Cerebellar nuclear complex (tissue), 1 donor: ENCODE measurements at places on chromosomes 11 and 22.

GRCh38 chr11:68047437-68048290 is 8.8 kb downstream of the TCIRG1 start:
- DNase-seq = no peak

DNA sequence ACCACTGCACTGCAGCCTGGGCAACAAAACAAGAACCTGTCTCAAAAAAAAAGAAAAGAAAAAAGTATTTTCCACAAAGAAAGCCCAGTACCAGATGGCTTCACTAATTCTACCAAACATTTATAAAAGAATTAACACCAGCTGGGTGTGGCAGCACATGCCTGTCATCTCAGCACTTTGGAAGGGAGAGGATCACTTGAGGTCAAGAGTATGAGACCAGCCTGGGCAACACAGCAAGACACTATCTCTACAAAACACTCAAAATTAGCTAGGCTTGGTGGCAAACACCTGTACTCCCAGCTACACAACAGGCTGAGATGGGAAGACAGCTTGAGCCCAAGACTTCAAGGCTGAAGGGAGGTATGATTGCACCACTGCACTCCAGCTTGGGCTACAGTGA is 20.1 kb downstream of the RSF1 start:
- no peak for DNase-seq

DNA sequence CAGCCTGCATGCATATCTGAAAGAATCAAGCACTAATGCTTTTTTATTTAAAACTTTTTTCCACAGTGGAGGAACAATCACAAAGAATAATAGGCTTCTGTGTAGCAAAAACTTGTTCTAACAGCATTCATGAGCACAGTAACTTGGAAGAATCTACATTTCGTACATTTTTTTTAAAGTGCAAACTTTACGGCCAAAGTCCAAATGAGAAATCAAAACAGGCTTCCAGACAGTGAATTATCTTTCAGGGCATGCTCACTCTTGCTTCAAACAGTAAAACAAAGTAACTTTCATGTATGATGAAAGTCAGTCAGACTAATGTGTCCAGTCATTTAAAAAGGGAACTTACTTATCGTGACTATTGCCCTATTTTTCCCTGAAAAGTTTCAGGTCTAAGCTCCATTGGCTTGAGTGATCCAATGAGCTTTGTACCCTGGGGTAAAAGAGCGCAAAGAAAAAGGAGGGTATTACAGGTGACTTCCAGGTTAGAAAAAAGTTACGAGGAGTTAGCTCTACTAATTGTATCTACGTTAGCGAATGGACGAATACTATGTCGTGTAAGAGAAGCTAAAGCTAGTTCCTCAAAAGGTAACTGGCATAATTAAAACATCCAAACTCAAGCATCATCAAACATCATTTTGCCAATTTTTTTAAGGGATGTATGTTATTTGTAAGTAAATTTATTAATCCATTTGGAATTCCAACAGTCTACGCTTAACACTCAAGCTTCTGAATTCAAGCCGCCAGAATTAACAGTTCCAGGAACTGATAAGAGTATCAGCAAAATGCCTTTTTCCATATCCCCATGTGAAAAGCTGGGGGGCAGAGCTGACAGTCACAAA is 1.7 kb downstream of the PICALM start:
- no peak for DNase-seq

- DNase-seq = no peak
Observed at GRCh38 chr11:45021692-45022141, 71.0 kb upstream of the TP53I11 start.

- DNase-seq = no peak
Observed at GRCh38 chr11:64406221-64406946, 47.4 kb downstream of the RPS6KA4 start.

DNA sequence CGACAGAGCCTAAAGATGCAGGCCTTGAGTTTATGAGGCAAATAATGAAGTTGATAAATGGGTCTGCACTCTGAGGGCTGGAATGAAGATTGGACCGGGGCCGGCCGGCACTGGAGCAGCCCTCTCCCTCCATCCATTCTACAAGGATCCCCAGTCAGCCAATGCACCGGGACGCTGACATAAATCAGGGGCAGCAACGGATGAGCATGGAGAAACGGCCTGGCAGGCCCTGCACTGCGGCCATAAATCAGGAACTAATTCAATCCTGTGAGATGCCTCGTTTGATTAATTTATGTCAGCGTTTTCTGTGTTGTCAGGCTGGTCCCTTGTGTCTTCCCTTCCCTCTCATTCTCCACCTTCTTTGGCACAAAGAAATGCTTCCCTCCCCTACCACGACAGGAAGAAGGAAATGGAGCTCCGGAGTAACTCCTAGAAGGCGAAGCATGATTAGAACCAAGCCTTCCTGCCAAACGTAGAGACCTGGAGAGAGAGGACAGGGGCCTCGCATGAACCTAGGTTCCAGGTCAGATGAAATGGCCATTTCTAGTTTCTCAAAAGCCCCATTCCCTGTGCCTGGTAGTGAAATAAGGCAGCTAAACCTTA is 358.4 kb downstream of the OPCML start:
- no peak for DNase-seq

DNA sequence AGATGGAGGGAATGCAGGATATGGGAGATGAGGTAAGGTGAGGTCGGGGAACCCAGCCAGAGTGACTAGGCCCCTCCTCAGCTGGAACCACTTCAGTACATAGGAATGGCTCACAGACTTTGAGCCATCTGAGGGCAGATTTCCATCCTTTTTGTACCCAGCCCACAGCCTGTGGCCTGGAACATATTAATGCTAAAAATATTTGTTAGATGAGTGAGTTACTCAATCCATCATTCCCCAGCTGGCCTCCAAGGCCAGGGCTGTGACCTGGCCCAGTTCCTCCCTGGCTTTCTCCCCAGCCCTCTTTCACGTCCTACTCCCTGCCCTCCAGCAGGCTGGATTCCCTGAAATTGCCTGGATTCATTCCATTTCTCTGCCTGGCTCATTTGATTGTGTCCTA is 57.2 kb upstream of the PRDM11 start:
- peak; percentile 98 for DNase-seq

GRCh38 chr22:37710675-37711074 is 13.8 kb downstream of the TRIOBP start:
- DNase-seq = no peak

GRCh38 chr11:86179646-86180064 is 64.9 kb upstream of the EED start:
- DNase-seq = no peak

DNA sequence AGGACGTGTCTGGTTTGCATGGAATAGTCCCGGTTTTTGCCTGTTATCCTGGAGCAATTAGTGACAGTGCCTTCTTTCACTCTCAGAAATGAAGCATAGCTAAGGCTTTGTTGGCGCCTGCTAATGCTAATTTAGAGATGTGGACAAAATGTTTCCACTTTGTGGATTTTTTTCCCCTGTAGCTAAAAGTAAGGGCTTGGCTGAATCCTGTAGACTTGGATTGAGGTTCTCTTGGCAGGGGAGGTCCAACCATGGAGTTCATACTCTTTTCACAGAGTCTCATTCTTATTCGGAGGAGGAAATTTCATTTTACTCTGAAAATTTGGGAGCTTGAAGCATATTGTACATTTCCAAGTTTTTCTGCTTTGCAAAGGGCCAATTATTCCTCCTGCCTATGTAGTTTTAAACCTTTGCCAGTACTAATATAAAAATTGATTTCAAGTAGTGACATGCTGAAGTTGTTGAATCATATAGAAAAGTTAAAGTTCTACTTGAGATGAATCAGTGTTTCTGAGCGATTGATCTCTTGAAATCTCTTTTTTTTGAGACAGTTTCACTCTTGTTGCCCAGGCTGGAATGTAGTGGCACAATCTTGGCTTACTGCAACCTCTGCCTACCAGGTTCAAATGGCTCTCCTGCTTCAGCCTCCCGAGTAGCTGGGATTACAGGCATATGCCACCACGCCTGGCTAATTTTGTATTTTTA is 20.0 kb downstream of the PPFIA1 start:
- no peak for DNase-seq
